ENCODE measurements at places on chromosomes 16 and 17.

DNA sequence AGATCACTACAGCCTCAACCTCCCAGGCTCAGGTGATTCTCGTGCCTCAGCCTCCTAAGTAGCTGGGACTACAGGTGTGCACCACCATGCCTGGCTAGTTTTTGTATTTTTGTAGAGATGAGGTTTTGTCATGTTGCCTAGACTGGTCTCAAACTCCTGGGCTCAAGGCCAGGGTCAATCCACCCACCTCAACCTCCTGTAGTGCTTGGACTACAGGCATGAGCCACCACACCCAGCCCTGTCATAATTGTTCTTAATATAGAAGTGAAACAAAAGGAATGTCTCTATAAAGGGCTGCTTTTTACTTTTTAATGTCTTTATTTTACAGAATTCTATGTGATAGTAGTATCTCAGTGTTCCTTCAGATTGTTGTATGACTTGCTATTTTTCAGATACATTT is 345.2 kb upstream of the TBX2 start:
- DNase-seq, result no peak

DNA sequence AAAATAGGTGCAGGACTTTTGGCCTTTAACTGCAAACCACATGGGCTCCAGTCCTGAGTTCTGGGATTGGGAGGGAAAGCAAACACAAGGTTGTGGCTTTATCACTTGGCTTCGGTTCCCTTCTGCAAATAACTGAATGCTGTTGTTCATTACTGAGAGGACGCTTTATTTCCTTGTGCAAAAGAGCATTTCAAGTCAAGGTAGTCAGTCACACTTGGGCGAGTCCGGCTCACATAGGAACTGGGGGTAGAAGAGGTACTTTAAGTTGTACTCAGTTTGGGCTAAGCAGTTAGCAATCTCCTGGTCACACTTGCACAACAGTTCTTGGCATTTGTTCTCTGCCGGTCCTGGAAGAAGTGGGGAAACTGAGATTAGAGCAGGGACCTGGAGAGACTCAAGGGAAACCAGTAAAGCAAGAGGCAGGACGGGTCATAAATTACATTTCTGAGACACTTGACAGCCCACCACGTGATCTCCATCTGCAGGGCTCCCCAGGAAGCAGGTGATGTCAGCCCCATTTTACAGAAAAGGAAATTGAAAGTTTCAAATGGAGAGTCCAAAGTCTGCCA is 21.6 kb downstream of the PLA2G10 start:
- no peak for DNase-seq

- DNase-seq, result no peak
These were observed 99.1 kb upstream of the RBBP6 start for GRCh38 chr16:24440306-24440705.

DNA sequence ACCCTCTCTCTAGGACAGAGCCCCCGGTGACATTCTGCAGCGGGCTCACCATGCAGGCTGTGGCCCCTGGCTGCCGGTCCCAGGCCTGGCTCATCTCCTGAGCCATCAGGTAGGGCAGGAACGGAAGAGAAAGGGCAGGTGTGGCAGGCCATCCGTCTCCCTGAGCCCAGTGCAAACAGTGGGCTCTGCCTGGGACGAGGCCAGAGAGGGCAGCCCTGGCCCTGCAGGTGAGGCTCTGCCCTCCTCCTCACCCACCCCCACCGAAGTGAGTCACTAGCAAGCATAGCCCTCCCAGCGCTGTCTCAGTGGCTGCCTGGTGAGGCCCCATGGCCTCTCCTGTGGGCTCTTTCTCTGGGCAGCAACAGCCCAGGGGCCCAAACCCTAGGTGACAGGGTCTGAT is 14.5 kb downstream of the OTOP3 start:
- DNase-seq, result no peak

GRCh38 chr17:50834429-50835300 is 721 bp upstream of the WFIKKN2 start:
- no peak for DNase-seq

DNA sequence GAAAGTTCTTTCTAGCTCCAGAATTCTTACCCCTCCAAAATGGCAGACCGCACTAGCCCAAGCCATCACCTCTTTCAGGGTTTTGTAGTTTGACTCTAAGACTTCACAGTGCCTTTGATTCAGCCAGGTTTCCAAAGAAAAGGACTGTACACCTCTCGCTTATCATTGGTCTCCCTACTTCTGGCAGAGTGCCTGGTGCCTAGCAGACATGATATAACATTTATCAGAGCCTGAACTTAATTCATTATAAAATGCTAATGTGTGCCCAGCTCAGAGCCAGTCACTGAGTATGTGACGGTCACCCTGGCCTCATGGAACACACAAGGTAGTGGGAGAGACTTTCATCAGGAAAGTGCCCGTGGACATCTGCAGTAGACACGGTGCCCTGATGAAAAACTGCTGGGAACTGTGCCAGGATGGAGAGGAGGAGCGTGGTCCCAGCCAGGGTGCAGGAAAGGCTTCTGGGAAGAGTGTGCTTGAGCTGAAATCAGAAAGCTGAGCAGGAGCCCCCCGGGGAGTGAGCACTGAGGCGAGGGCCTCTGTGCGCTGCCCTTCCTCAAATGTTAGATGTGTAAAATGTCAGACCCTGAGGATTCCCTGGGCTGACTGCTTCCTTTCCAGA is 34.3 kb upstream of the LGALS9 start:
- no peak for DNase-seq

- no peak for DNase-seq
These were observed 1.1 kb downstream of the GLIS2 start for GRCh38 chr16:4316864-4317531.

DNA sequence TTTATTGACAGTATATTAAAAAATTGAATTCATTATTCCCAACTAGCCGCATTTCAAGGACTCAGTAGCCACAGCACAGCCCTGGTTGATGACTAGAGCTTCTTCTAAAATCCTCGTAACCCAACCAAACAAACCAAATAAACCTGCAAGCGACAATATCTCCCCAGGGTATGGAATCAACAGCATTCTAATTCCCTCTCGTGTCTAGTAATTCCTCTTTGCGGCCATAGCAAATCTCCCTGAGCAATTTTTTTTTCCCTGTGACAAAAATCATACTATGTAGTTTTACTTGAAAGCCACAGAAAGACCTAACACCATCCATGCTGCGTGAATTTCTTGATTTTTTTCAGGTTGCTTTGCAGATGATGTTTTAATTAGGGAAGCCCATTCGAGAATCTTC is 143.4 kb upstream of the MYOCD start:
- no peak for DNase-seq

- no peak for DNase-seq
These were observed 3.1 kb upstream of the CCDC42 start for GRCh38 chr17:8747742-8748141.

- no peak for DNase-seq
These were observed 4.6 kb upstream of the OTOA start for GRCh38 chr16:21659124-21659523.

- DNase-seq, result no peak
These were observed 61.8 kb downstream of the KSR1 start for GRCh38 chr17:27518048-27518447.

DNA sequence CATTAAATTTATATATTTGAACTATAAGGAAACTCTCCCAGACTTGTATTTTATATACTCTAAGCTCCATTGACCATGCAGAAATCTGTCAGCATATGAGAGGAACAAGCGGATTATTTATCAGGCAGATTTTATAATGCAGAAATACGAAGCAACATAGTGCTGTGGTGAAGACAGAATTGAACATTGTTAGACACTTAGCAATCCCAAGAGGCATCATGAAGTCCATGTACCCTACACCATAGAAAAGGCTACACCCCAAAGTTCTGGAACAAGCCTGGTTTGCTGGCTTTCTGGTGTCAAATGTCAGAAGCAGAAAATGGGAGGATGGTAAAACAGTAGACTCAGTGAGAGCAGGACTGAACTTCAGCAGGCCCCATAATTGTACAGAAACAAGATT is 241.1 kb downstream of the PRKCA start:
- DNase-seq, result no peak
